Activated CD4-positive, alpha-beta T cell treated with anti-CD3 and anti-CD28 coated beads for 48 hours (primary cell): ENCODE measurements at places on chromosomes 5 and 9.

DNA sequence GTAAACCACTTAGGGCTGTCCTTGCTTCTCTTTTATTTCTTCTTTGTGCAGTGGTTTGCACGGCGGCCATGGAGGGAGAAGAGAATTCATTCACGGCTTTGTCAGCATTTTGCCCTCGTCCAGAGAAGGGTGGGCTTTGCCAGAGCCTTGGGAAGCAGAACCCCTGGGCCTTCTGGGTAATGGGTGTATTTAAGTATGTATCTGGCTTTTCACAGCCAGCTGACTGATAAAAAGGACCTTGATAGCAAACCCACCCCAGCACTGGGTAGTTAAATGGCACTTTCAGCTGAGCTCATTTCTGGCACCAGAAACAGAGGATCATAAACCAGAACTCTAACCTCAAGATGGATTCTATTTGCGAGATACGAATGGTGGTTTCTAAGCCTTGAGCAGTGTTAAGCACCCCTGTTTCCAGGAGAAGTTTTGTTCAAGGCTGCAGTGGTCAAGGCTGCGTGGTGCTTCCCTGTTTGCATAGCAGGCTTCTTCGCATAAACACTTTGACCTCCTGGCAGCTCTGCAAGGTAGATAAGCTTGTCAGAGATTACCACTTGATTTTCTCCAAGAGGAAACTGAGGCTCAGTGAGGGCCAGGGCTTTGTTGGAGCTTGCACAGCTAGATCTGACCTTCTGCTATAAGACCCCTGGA is 441.6 kb upstream of the KLF4 start:
- DNase-seq: no peak

DNA sequence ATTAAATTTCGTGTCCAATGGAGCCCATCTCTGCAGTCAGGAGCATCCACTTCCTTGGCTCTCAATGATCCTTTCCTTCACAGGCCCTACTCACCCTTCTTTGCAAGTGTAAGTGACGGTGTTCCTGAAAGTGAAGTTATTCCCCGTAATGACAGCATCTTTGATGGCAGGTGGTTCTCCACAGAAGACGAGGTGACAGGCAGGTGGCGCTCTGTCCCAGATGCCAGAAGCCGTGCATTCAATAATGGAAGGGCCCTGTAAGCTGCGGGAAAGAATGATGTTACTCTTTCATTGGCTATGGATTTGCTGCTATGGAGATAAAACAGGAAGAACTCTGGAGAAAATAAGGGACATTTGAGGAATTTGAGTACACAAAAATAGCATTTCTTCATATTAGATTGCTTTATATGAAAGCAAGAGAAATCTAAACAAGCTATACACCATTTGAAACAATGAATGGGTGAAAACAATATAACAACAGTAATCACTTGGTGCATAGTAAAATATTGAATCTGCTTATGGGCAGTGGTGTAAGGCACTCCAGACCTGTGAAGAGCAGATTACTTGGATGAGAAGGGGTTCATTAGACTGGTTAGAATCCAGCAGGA is 89.9 kb upstream of the TXNDC8 start:
- DNase-seq: peak; percentile 54

GRCh38 chr9:109561137-109561536 is 63.0 kb upstream of the PTPN3 start:
- no peak for DNase-seq

DNA sequence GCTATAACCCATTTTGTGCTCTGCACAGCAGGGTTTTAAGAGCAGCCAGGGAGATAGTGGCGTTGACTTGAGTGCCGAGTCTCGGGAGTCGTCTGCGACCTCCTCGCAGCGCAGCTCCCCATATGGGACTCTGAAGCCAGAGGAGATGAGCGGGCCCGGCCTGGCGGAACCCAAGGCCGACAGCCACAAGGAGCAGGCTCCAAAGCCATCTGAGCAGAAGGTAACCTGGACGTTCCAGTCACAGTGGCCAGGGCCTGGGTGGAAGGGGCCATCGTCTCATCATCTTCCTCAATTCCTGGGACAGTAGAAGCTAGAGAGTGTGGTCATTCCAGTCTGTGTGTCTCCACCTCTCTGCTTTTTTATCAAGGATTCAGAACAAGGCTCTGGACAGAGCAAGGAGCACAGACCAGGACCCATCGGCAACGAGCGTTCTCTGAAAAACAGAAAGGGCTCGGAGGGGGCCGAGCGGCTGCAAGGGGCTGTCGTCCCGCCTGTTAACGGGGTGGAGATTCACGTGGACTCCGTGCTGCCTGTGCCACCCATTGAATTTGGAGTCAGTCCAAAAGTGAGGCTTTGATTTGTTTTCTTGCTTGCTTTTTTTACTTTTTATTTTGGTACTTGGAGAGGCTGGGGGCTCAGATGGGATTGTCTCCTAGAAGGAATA is 20.2 kb upstream of the POMT1 start:
- no peak for DNase-seq

GRCh38 chr9:2359891-2360471 is 261.6 kb upstream of the VLDLR start:
- DNase-seq: no peak

GRCh38 chr5:79521156-79521555 is 7.2 kb upstream of the HOMER1 start:
- DNase-seq: no peak

GRCh38 chr5:32687499-32687831 is 23.7 kb upstream of the NPR3 start:
- DNase-seq: no peak

DNA sequence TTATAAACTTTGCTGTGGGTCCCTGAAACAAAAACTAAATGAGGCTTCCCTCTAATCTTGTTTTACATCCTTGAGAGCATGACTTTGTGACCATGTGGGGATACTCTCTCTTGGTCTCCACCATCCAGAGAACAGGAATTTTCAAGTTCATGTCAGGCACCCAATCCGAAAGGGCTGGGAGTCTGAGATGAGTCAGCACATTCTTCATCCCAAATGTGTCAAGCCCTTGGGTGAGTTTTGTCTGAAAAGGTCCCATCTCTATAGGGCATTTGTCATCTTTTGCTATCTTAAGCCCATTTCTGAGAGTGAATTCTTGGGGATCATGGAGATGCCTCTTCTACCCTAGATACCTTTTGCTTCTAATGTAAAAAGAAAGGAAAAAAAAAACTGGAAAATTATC is 26.9 kb upstream of the RAPGEF6 start:
- DNase-seq: no peak

GRCh38 chr5:11909471-11909870 is 5.2 kb upstream of the CTNND2 start:
- no peak for DNase-seq
